ENCODE measurements at places on chromosomes 2 and 18.

- no peak overlapping the region for H3K27ac ChIP-seq
- H3K27me3 ChIP-seq = peaks cover 6% of the 10 kb centered on the region
- H3K4me3 ChIP-seq = no peak overlapping the region
These were observed 176.7 kb downstream of the NRP2 start for GRCh38 chr2:205858881-205859441.

DNA sequence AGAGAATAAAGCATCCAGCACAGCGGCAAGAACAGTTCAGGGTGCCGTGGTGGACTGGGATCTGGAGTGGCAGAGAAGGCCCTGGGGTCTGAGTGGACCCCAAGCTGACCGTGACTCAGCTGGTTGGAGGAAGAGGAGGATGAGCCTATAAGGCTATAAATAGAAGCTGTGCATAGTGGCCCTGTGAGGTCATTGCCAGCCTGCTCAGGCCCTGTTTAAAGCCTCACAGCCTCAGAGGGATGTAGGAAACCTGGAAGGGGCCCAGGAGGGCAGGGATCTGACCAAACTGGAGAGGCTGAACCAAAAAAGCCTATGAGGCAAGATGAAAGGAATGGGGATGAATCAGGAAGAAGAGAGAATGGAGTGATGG lies 11.3 kb upstream of the DES start:
- no peak overlapping the region for H3K27ac ChIP-seq
- no peaks in the 10 kb centered on the region for H3K36me3 ChIP-seq
- H3K27me3 ChIP-seq = peaks cover 4% of the 10 kb centered on the region
- DNase-seq = no peak

DNA sequence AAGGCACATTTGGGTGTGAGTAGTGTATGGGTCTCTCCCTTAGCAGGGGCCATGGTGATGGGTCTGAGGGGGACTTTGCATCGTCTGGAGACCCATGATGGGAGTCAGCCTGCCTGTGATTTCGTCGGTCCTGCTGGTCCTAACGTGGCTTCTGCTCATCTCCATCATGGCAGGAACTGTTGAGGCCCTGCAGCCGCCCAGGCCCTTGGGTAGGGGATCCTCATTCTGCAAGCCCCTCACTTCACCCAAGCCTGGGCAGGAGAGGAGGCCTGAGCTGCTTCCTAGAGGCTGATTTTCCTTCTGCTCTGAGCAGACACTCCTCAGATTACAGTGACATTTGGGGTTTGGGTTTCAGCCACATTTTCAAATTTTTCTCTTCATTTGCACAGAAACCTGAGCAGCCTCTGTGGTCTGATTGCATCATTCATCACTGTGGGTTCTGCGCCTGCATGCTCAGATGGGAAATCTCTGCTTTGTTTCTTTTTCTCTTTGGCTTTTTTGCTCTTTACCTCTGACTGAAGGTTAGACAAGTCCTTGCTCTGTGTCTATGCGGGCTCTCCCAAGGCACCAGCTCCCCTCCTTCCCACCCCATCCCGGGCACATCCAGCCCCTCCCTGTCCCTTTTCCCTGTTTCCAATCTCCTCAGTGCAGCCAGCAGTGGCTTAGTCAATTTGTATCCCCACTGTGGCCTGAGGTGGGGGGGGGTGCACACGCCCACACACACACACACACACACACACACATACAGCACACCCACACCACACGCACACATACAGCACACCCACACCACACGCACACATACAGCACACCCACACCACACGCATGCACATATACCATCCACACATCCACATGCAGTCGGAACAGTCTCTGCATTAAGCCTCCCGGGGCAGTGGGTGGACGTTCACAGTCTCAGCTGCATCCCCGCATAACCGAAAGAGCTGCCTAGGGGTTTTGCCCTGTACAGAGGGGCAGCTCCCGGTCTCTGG lies 305.4 kb upstream of the HS6ST1 start:
- no peak for DNase-seq
- H3K4me1 ChIP-seq = peaks cover 3% of the 10 kb centered on the region

- DNase-seq = no peak
- H3K27me3 ChIP-seq = no peaks in the 10 kb centered on the region
- H3K36me3 ChIP-seq = peaks cover 9% of the 10 kb centered on the region
- H3K4me3 ChIP-seq = no peak overlapping the region
- H3K27ac ChIP-seq = no peak overlapping the region
These were observed 130.5 kb downstream of the BCL2 start for GRCh38 chr18:63189041-63189440.

DNA sequence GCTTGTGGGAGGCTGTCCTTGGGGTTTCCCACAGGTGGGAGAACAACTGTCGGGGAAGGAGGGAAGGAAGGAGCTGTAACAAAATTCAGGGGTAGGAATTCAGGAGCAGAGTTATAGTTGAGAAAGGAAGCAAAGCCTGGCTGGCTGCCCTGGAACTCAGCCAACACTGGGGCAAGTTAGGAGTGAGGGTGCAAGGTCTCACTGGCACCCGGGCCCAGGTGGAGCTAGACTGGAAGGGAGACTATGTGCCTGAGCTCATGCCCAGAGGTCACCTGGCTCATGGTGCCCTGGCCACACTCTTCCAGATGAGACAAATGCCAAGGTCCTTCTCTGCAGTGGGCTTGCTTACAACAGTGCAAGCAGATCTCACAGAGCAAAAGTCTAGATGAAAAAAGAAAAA lies 75.6 kb upstream of the ARHGAP28 start:
- H3K36me3 ChIP-seq = no peaks in the 10 kb centered on the region
- peaks cover 20% of the 10 kb centered on the region for H3K27me3 ChIP-seq
- no peak overlapping the region for H3K4me3 ChIP-seq
- no peak overlapping the region for H3K27ac ChIP-seq

GRCh38 chr2:101047075-101047766 lies 45.1 kb downstream of the RPL31 start:
- no peaks in the 10 kb centered on the region for H3K4me1 ChIP-seq
- no peak overlapping the region for H3K27ac ChIP-seq
- H3K36me3 ChIP-seq = no peaks in the 10 kb centered on the region

DNA sequence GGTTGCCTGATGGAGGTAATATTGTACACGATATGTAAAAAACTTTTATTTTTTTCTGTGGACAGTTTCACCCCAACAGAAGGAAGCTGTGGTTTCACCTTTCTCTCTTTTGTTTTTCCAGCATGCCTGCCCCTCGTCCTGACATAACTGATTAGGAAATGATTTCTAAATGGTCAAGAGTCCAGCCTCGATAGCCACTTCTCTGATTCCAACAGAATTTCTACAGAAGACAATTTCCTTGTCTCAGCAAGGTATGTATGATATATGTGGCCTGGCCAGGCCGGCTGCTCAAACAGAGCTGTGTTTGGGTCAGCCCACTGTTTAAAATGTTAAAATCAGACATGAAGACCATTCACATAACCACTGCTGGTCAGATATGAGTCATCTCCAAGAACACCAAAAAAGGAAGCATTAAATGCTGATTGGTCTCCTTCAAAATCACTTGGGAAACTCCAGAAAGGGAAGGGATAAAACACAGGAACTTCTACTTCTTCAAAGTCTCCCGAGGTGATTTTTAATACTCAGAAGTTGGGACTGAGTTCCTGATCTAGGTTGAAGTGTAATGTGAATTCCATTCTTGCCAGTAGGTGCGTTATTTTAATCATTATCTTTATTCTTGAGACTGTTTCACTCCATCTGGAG lies 22.3 kb downstream of the ATP8B1 start:
- no peak overlapping the region for H3K4me3 ChIP-seq
- no peak for DNase-seq
- peaks cover 2% of the 10 kb centered on the region for H3K4me1 ChIP-seq
- H3K27ac ChIP-seq = no peak overlapping the region
- H3K27me3 ChIP-seq = no peaks in the 10 kb centered on the region
- H3K36me3 ChIP-seq = no peaks in the 10 kb centered on the region

DNA sequence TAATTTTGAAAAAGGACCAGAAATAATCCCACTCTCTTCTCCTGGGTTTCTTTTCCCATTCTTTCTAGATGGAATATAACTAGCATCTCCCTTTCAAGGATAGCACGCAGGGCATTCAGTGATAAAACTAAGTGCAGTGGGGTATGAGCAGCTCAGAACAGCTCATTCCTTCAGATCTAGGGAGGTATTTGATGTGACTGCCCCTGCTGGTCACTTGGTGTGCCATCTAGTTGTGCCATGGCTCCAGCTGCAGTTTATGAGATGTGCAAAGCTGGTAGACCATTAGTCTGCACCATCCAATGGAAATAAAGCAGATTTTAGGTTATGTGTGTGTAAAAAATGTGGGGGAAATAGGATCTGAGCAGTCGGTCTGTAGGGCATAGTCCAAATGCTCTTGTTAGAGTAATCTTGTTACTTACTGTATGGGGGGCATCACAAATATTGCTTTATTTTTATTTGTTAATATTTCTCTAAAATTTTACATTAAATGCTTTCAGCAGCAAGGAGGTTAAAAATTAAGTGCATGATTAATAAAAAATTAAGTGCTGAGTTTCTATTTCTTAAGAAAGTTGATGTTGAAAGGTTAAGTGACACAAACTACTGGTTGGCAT lies 38.9 kb downstream of the CTAGE1 start:
- H3K36me3 ChIP-seq = no peaks in the 10 kb centered on the region
- no peak overlapping the region for H3K4me3 ChIP-seq
- no peak for DNase-seq
- H3K27me3 ChIP-seq = peaks cover 1% of the 10 kb centered on the region

- no peak overlapping the region for H3K27ac ChIP-seq
- no peak for DNase-seq
These were observed 45.3 kb downstream of the FOSL2 start for GRCh38 chr2:28437918-28438317.

DNA sequence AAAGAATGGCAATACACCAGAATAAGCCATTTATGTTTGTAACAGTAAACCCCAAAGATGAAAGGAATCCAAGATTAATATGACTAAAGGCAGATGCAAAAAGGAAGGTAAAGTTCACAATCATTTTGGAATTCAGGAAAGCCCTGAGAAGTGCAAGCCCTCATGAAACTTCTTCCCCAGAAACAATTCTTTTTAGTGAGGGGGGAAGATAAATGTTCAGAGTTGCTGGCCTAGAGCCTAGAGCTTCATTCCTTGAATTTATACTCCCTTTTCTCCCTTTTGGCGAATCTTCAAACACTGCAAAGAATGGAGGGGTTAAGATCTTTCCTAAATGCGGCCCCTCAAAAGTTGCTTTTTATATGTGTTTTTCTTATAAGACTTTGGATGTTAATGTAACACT lies 368.8 kb downstream of the MEIS1 start:
- DNase-seq = no peak
- H3K36me3 ChIP-seq = no peaks in the 10 kb centered on the region
- no peak overlapping the region for H3K4me3 ChIP-seq
- H3K27ac ChIP-seq = no peak overlapping the region
- no peaks in the 10 kb centered on the region for H3K4me1 ChIP-seq

- no peak for DNase-seq
- no peak overlapping the region for H3K27ac ChIP-seq
- no peak overlapping the region for H3K4me3 ChIP-seq
- H3K36me3 ChIP-seq = no peaks in the 10 kb centered on the region
- peaks cover 1% of the 10 kb centered on the region for H3K27me3 ChIP-seq
These were observed 75.6 kb downstream of the FASTKD2 start for GRCh38 chr2:206840999-206841398.

DNA sequence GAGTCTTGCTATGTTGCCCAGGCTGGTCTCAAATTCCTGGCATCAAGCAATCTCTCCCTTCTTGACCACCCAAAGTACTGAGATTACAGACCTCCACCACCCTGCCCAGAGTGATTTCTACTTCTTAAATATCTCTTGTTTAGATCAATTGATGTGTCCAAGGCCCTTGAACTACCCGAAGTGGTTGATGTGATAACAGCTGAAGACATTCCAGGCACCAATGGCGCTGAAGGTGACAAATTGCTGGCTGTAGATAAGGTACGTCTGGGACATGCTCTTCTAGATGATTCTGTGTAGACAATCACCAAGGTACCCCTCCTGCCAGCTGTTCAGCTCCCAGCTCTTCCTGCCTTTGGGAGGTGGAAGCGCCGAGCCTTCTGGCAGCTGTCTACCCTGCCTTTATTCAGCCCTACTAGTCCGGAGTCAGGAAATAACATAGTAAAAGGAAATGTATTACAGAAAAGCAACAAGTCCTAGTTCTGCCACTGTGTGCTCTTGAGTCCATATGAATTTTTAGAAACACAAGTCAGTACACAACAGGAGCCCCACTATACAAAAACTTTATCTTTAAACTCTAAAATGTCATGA lies 61.3 kb upstream of the BZW1 start:
- peaks cover 6% of the 10 kb centered on the region for H3K4me1 ChIP-seq
- H3K36me3 ChIP-seq = no peaks in the 10 kb centered on the region
- no peak for DNase-seq
- H3K27ac ChIP-seq = no peak overlapping the region
- no peaks in the 10 kb centered on the region for H3K27me3 ChIP-seq
- no peak overlapping the region for H3K4me3 ChIP-seq

DNA sequence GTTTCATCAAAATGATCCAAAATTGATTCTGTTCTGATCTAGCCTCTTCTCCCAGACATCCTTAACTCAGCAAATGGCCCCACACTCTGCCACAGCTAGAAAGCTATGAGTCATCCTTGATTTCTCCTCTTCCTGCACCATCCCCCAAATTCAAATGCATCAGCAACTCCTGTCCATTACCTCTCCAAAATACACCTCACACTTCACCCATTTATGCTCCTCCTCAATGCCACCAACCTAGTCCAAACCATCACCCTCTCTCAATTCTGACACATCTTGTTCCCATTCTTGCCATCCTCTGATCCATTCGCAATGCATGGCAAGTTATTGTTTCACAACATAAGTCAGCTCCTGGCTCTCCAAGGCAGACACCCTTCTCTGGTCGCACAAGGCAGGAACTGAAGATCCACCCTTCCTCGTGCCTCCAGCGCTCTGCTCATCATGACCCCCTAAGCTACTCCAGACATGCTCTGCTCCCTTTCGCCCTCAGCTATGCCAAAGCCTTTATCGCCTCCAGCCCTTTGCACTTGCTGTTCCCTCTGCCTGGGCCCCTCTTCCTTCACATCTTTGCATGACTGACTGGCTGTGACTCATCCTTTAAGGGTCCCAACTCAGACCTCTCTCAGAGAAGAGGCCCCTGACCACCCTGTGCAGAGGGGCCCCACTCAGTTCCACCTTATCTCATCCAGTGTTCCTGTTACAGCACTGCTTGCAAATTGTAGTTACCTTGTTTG lies 83.6 kb downstream of the MREG start:
- H3K27me3 ChIP-seq = peaks cover 4% of the 10 kb centered on the region
- no peaks in the 10 kb centered on the region for H3K36me3 ChIP-seq
- no peak for DNase-seq
- no peak overlapping the region for H3K27ac ChIP-seq
- H3K4me1 ChIP-seq = no peaks in the 10 kb centered on the region

DNA sequence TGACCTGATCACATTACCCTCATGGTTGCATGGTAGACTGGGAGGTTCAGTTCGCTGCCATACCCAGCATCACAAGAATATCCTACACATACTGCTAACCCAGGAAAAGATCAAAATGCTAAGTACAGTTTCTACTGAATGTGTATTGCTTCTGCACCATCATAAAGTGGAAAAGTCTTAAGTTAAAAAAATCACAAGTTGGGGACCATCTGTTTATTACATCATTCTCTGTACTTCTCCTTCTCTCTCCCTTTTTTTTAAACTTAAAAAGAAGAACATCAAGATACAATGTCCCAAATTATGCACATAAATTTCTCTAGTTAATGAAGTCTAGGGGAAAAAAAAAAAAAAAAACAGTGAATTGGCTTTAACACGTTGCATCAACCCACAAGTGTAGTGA lies 43.3 kb downstream of the NBAS start:
- H3K4me1 ChIP-seq = peaks cover 2% of the 10 kb centered on the region
- no peak for DNase-seq
- H3K36me3 ChIP-seq = peaks cover 73% of the 10 kb centered on the region

- H3K27ac ChIP-seq = no peak overlapping the region
- H3K27me3 ChIP-seq = no peaks in the 10 kb centered on the region
- no peak overlapping the region for H3K4me3 ChIP-seq
- no peak for DNase-seq
These were observed 629.9 kb upstream of the ACVR2A start for GRCh38 chr2:147214914-147215313.

Measured in naive thymus-derived CD8-positive, alpha-beta T cell (primary cell).